Stimulated activated CD8-positive, alpha-beta memory T cell treated with anti-CD3 and anti-CD28 coated beads, Interleukin-15, amount 100 ng/mL, for 4 hours (primary cell): ENCODE measurements at places on chromosomes 4 and X.

- no peak for DNase-seq
Measured at GRCh38 chr4:54855191-54855854, 197.6 kb downstream of the KIT start.

DNA sequence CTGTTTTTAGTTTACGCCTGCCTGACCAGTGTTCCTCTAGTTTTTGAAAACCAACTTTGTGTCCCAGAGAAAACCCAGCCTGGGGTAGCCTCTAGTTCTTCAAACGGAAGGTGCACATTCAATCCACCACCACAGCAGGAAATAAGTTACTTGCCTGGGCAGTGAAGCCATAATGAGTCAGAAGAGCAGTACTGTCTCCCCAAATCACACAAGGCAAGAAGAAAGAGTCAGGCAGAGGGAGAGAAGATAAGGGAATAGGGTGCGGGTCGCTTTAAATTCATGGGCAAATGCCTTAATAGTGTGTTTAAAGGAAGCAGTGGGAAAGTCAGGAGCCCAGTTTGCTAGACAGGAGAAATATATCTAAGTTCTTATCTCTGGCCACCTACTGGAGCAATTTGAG is 333.8 kb upstream of the GRIA3 start:
- DNase-seq, result no peak

DNA sequence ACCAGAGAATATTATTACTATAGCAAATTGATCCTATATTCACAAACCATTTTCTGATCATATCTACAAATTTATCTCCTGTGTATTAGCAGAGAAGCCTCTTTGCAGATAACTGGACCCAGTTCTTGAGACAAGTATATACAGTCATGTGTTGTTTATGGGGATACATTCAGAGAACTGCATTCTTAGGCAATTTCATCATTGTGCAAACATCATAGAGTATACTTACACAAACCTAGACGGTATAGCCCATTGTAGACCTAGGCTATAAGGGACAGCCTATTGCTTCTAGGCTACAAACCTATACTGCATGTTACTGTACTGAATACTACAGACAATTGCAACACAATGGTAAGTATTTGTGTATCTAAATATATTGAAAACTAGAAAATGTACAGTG is 152.5 kb upstream of the SPANXN4 start:
- no peak for DNase-seq

GRCh38 chrX:70411475-70411874 is 11.6 kb upstream of the GDPD2 start:
- DNase-seq, result no peak

DNA sequence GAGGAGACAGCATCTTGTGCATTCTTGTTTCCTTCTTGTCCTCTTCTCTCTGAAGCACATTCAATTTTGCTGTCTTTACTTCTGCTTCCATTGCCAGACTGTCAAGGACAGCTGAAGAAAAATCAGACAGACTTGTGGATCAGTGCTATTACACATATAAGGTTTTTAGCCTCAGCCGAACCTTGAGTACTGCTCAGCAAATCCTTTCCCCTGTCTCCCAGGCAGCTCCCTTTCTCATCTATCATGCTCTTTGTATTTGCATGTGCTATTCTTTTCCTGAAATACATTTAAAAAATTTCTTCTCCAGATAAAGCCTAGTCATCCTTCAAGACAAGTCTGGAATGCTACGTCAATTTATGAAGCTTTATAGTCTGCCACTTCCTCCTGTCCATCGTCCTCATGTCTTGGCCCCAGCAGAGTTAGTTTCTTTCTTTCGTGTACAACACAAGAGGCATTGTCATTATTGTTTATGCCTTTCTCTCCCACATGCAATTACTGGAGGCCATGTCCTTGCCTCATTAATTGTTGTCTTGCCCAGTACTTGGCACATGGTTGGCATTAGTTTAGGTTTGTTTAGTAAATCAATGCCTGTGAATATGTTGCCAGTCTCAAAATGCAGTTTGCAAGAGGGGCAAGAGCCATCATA is 45.1 kb downstream of the ADGRL3 start:
- DNase-seq, result no peak

GRCh38 chr4:119189638-119190037 is 22.9 kb upstream of the USP53 start:
- no peak for DNase-seq

- no peak for DNase-seq
Measured at GRCh38 chr4:188550296-188550695, 411.1 kb downstream of the TRIML1 start.

GRCh38 chr4:21517126-21517859 is 431.3 kb downstream of the KCNIP4 start:
- DNase-seq, result no peak

DNA sequence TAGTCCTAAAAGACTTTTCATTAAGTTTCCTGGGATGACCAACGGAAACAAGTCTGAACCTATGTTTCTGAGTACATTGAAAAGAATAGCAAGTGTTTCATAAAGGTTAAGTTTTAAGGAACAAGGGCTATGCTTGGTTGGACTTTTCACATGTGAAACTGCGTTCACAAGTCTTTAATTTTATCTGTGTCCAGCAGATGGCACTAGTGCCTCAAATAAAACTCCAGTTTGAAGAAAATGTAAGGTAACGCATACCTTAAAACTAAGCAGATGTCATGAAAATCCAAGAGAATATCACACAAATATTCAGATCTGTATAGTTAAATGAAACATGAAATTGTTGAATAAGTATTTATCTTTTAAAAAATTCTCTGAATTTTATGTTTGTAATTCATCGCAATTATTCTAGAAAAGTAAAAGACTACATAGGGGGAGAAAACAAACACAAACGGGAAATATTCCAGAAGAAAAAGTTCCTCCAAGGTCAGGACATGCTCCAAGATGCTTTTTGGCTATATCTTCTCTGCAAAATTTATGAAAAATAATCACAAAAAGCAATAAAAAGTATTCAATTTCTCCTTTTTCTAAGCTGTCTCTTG is 89.6 kb upstream of the MAD2L1 start:
- DNase-seq, result no peak

- no peak for DNase-seq
Measured at GRCh38 chr4:27123123-27123768, 262.6 kb downstream of the STIM2 start.

GRCh38 chr4:45283352-45283751 is 557.0 kb upstream of the GNPDA2 start:
- no peak for DNase-seq

- no peak for DNase-seq
Measured at GRCh38 chrX:108396986-108397385, 41.2 kb downstream of the COL4A6 start.

GRCh38 chr4:121679951-121680350 is 16.8 kb downstream of the ANXA5 start:
- DNase-seq, result no peak

DNA sequence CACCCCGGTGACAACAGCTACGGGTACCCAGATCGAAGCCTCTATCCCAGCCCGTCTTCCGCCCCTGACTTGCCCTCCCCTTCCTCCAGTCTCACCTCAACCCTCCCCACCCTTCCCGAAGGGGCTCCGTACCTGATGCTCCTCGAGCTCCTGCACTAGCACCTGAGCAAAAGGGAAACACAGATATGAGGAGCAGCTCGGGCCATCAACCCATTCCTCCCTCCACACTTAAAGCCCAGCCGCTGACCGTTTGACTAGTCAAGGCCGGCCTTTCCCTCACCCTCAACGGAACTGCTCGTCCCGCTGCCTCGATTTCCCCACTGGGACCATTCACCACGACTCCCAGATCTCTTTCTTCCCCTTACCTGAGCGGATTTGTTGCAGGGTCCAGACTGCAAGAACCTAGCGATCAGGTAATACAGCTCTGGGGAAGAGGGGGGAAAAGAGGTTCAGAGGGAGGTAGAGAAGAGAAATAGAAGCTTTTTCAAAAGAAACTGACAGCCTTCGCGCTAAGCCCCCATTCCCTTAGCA is 731 bp downstream of the BRWD3 start:
- DNase-seq, result no peak

DNA sequence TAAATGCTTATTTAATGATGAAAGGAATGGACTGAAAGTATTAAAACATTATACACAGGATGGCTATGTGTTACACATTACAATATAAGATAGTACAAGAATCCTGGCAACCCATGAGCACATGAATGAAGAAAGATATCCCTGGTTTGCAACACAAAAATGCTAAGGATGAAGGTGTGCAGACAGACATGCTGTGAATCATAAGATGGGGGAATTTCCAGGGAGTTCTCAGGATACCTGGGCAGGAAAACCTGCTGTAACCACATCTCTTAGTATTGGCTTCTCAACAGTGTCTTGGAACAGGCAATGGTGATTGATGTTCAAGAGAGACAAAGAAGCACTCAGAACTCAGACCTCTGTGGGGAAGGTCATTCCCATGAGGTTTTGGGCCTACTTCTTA is 23.9 kb upstream of the ANOS1 start:
- DNase-seq, result no peak

DNA sequence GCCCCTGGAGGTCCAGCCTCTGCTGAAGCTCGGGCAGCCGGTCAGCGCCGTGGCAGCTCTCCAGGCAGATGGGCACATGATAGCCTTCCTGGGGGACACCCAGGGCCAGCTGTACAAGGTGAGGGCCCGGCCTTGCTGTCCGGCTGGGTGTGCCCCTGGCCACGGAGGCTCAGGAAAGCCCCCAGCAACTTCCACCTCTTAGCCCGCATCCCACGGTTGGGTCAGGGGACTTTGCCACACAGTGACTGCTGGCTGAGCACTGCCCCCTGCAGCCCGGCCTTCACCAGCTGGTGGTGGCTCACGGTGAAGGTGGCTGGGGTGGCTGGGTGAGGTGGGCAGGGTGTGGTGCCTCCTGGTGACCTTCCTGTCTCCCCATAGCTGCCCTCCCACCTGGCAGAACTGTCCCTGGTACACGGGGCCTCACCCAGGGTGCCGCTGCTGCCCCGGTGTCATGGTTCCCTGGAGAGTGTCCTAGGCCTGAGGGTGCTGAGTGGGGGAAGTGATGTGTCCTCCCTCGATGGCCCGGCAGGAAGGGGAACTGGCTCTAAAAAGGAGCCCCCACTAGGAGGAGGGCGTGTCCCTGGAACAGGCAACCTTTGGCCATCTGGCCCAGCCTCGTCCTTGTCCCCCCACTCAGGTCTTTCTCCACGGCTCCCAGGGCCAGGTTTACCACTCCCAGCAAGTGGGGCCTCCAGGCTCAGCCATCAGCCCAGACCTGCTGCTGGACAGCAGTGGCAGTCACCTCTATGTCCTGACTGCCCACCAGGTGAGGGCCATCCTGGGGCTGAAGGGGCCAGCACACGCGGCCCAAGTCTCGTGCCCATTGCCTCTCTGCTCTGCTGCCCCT is 4.5 kb downstream of the PLXNB3 start:
- DNase-seq, result no peak

DNA sequence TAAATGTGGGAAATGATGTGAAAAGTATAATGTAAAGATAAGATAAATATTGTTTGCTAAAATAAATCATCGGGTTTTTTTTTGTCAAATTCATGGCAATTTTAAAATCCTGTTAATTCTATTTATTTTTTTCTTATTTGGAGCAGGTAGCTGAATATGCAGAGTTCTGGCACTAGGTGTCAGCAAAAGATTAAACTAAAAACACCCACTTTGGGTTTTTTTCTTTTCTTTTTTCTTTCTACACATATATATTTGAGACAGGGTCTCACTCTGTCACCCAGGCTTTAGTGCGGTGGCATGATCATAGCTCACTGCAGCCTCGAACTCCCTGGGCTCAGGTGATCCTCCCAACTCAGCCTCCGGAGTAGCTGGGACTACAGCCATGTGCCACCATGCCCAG is 6.9 kb upstream of the RAP2C start:
- no peak for DNase-seq

GRCh38 chr4:104596189-104596588 is 101.5 kb upstream of the CXXC4 start:
- no peak for DNase-seq

DNA sequence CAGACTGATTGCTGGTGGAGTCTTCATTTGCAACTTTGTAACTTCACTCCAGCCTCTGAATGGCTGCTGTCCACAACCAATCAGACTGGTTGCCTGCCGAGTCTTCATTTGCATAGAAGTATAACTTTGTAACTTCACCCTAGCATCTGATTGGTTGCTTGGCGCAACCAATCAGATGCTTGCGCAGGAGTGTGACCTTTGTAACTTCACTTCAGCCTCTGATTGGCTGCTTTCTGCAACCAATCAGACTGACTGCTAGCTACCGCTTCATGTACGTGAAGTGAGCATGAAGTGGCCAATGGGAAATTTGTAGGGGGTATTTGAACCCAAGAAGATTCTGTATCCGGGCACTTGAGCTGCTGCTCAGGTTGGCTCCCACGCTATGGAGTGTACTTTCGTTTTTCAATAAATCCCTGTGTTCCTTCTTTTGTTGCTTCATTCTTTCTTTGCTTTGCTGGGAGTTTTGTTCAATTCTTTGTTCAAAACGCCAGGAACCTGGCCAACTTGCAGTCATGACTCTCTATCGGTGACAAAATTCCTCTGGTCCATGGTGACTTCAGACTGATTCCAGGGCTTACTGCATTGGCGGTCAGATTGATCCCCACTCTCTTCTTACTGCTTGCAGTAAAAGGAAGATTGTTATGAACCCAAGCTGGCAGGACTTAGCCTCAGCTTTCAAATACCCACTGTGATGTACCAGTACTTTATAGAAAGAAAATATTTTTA is 46.4 kb upstream of the FGG start:
- DNase-seq, result no peak

DNA sequence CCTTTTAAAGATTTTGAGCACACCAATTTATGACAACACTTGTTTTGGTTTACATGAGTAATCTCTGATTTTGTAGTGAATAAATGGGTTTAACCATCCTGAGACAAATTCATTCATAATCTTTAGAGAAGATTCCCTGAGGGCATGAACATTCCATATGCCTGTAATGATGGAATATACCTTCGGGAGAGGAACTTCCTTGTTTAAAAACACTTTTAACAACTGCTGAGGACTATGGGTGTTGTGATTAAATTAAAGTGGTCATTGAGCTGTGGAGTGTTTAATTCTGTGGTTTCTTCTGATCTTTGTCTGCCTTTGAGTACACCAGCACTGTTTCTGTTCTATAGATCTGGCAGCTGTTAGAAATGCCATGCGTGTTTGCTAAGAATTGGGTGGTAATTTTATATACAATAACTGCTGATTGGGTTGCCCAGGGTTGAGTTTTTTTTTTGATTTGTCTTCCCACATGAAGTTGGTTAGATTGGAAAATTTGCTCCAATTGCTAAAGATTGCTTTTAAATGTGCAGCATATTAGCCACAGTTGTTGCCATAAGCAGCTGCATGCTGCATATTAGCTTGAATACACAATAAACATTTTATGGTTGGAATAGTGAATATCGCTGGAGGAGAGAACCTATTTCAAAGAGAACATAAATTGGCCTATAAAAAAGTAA is 86.8 kb downstream of the DCLK2 start:
- DNase-seq, result no peak

- no peak for DNase-seq
Measured at GRCh38 chr4:102959496-102959895, 60.0 kb downstream of the SLC9B1 start.

- no peak for DNase-seq
Measured at GRCh38 chrX:3290561-3290960, 55.9 kb downstream of the MXRA5 start.

DNA sequence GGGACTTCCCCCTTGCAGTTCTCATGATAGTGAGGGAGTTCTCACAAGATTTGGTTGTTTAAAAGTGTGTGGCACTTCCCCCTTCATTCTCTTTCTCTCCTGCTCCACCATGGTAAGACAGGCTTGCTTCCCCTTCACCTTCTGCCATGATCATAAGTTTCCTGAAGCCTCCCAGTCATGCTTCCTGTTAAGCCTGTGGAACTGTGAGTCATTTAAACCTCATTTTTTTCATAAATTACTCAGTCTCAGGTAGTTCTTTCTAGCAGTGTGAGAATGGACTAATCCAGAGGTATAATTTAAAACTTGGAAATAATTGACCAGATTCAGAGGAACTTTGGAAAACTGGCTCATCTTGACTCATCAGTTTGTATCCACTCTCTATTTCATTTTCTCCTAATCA is 129.0 kb downstream of the TMEM47 start:
- DNase-seq, result no peak
